ENCODE measurements at places on chromosomes 1 and 21. TPM values are rescaled to one million over a fixed set of nuclear protein-coding genes. Genes with fewer than 3 reads are reported as not detected.

The NBPF6 gene
- total RNA-seq, result not detected

GRCh38 chr21:42063191-42063570, 7.9 kb upstream of the UMODL1 start:
- no peaks in the 10 kb centered on the region for H3K27me3 ChIP-seq
- H3K4me3 ChIP-seq, result no peak overlapping the region
- no peak overlapping the region for H3K27ac ChIP-seq
- no peak for DNase-seq
- peaks cover 20% of the 10 kb centered on the region for H3K4me1 ChIP-seq

DNA sequence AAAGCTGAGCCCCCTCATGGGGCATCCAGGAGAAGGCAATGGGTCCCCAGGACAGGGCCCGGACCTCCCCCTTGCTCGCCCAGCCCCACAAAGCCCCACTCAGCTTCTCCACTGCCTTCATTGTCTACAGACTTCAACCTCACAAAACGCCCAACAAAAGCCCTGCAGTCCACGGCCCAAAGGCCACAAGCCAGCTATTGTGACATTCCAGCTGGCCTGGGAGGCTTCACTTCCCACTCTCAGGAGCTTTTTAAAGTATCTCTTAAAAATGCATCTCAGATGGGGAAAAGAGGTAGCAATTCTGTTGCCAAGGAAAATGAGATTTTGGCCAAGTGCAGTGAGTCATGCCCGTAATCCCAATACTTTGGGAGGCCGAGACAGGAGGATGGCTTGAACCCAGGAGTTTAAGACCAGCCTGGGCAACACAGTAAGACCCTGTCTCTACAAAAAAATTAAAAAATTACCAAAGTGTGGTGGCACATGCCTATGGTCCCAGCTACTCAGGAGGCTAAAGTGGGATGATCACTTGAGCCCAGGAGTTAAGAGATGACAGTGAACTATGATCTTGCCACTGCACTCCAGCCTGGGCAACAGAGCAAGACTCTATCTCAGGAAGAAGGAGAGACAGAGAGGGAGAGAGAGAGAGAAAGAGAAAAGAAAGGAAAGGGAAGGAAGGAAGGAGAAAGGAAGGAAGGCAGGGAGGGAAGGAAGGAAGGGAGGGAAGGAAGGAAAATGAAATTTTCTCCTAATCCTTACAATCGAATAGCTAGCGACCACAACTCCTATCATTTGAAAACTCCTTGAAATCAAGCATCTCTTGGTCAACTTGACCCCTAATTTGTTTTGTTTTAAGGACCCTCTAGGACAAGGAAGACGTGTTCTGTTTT, 31.4 kb upstream of the TARDBP start:
- H3K27me3 ChIP-seq, result no peaks in the 10 kb centered on the region
- H3K27ac ChIP-seq, result peak overlapping the region; percentile 73
- H3K4me1 ChIP-seq, result peaks cover 23% of the 10 kb centered on the region
- no peaks in the 10 kb centered on the region for H3K36me3 ChIP-seq
- H3K4me3 ChIP-seq, result no peak overlapping the region

- DNase-seq, result no peak
- no peak overlapping the region for H3K4me3 ChIP-seq
- H3K27ac ChIP-seq, result no peak overlapping the region
- H3K36me3 ChIP-seq, result no peaks in the 10 kb centered on the region
- H3K27me3 ChIP-seq, result no peaks in the 10 kb centered on the region
Measured at GRCh38 chr21:34762786-34763185, 94.0 kb downstream of the CLIC6 start.

DNA sequence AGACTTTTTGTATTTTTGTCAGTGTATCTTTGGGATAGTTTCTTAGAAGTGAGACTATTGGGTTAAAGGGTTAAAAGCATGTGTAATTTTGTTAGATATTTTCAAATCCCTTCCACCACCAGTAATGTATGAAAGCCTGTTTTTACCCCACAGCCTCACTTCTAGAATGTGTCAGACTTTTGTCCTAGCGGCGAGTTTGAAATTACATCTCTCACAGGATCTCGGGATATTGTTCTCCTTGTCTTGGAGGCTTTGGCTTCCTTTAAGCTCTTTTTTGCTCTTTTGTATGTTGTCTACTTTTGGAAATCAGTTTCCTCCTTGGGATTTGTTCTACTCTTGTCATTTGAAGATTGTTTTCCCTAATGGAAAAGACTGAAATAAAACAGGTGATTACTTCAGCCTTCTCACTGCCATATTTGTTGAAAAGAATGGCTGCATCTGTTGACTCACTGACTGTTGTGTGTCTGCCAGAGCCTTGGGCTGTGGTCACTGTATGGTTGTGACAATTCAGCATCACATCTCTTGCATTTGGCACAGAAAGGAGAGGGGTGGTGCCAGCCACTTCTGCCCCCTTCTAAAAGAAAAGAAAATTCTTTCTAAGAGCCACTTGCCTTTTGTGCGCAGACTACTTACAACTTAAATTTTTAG, 22.6 kb downstream of the ST3GAL3 start:
- H3K27me3 ChIP-seq, result no peaks in the 10 kb centered on the region
- DNase-seq, result no peak
- H3K4me3 ChIP-seq, result no peak overlapping the region
- no peaks in the 10 kb centered on the region for H3K4me1 ChIP-seq
- no peaks in the 10 kb centered on the region for H3K36me3 ChIP-seq
- H3K27ac ChIP-seq, result no peak overlapping the region

The HSPA13 gene
- total RNA-seq, result 11.2 TPM

The INAVA gene
- total RNA-seq, result 30.7 TPM

- no peak overlapping the region for H3K27ac ChIP-seq
- H3K36me3 ChIP-seq, result peaks cover 24% of the 10 kb centered on the region
- H3K4me3 ChIP-seq, result no peak overlapping the region
- peaks cover 29% of the 10 kb centered on the region for H3K4me1 ChIP-seq
- DNase-seq, result no peak
Measured at GRCh38 chr1:77958391-77958790, 20.5 kb downstream of the FUBP1 start.

GRCh38 chr1:240190881-240191401, 99.3 kb downstream of the FMN2 start:
- no peak overlapping the region for H3K4me3 ChIP-seq
- no peaks in the 10 kb centered on the region for H3K27me3 ChIP-seq
- no peak overlapping the region for H3K27ac ChIP-seq
- no peaks in the 10 kb centered on the region for H3K4me1 ChIP-seq
- no peak for DNase-seq
- H3K36me3 ChIP-seq, result no peaks in the 10 kb centered on the region

The AADACL3 gene
- not detected for total RNA-seq

The CFHR2 gene
- total RNA-seq, result not detected

GRCh38 chr1:196462086-196462485, 146.2 kb downstream of the KCNT2 start:
- H3K36me3 ChIP-seq, result no peaks in the 10 kb centered on the region
- no peaks in the 10 kb centered on the region for H3K27me3 ChIP-seq
- peaks cover 5% of the 10 kb centered on the region for H3K4me1 ChIP-seq
- H3K27ac ChIP-seq, result no peak overlapping the region
- no peak for DNase-seq

The MATN1 gene
- total RNA-seq, result not detected

The ALX3 gene
- not detected for total RNA-seq

DNA sequence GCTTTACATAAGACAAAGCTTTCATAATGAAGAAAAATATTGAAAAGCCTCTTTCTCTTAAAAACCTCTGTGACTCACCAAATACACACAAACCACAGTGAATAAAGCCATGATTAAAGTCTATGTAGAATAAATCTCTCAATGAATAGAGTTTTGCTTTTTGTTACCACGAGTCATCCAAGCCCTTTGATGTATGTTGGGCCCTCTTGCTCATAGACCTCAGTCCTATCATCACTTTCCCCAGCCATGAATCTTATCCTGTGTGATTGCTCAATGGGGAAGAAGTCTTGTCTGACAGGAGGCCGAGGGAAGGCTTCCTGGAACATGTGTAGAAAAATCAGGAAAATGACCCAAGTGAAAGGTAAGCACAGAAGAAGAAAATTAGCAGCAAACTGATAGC, 60.8 kb downstream of the NGF start:
- no peak overlapping the region for H3K27ac ChIP-seq
- H3K4me1 ChIP-seq, result no peaks in the 10 kb centered on the region
- no peak overlapping the region for H3K4me3 ChIP-seq
- H3K36me3 ChIP-seq, result no peaks in the 10 kb centered on the region
- no peaks in the 10 kb centered on the region for H3K27me3 ChIP-seq

The NT5C1A gene
- 2.3 TPM for total RNA-seq

DNA sequence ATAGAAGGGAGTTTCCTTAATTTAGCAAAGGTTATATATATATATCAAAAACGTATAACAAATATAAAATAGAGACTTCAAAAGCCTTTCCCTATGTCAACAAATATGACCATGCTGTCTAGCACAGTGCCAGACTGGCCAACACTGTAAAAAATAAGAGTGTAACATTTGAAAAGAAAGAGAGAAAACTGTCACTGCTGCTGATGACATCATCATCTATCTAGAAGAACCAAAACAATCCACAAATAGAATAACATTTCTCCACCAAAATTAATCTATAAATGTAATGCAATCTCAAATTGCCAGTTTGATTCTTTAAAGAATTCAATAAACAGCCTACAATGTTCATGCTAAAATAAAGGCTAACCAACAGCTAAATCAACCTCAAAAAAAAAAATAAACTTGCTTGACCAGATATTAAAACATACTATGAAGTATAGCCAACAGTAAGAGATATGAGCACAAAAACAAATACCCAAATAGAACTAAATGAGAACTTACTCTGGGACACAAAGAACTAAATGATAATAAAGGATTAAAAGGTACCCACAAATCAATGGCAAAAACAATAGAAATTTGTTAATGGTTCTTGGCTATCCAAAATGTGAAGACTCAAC, 50.2 kb downstream of the ENAH start:
- peaks cover 46% of the 10 kb centered on the region for H3K4me1 ChIP-seq
- peak overlapping the region; percentile 59 for H3K27ac ChIP-seq
- H3K36me3 ChIP-seq, result no peaks in the 10 kb centered on the region
- no peaks in the 10 kb centered on the region for H3K27me3 ChIP-seq
- no peak overlapping the region for H3K4me3 ChIP-seq

- no peak for DNase-seq
- no peaks in the 10 kb centered on the region for H3K36me3 ChIP-seq
- no peaks in the 10 kb centered on the region for H3K27me3 ChIP-seq
- H3K4me1 ChIP-seq, result no peaks in the 10 kb centered on the region
Measured at GRCh38 chr1:161993576-161993975, 30.1 kb downstream of the OLFML2B start.

The OR2T4 gene
- total RNA-seq, result not detected
